ENCODE measurements at places on chromosomes 12 and 14.

DNA sequence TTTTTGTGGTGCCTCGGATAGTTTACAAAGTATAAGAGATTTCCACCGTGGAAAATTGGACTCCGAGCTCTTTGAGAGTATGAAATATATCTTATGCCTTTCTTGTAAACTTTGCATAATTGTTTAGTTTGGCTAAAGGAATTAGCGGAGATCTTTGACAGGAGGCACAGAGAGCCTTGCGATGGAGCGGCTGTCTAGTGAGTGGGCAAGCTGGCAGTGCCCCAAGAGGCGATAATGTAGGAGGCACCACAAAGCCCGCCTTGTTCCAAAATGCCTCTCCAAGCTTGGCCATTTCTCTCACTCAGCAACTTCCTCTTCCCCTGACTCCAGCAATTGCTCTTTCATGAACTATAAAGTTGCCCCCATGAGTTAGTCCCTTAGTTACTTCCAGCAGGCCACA lies 270.1 kb upstream of the PRICKLE1 start:
- DNase-seq: no peak

- no peak for DNase-seq
Observed at GRCh38 chr12:91894911-91895310, 250.7 kb downstream of the BTG1 start.

DNA sequence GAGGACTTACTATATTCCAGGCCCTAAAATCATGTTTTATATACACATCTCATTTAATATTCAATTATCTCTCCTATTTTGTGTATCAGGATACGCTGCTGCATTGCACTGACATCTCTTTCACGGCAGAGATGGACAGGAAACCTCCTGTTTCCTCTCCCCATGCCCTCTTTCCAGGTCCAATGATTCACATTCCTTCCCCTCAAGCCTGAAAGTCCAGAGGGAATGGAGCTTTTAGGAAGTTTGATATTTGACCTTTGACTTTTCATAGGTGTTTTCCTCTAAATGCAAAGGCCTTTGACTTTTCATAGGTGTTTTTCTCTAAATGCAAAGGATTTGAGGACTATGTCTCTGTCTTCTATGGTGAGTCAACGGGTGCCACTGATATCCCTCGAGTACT lies 89.5 kb downstream of the STON2 start:
- no peak for DNase-seq

- DNase-seq: no peak
Observed at GRCh38 chr14:99595524-99595923, 8.5 kb downstream of the CCDC85C start.

GRCh38 chr12:67890726-67891258 lies 98.5 kb upstream of the IFNG-AS1 start:
- no peak for DNase-seq

DNA sequence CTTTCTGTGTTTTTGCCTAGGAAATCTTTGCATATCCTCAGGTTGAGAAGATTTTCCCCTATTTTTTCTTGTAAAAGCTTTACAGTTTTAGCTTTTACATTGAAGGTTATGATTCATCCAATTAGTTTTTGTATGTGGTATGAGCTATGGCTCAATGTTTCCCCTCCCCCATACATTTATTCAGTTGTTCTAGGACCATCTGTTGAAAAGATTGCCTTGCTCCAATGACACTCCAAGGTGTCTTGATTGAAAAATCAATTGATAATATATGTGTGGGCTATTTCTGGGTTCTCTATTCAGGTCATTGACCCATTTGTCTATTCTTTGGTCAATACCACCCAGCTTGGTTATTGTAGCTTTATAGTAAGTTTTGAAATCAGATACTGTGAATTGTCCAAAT lies 42.6 kb downstream of the LRTM2 start:
- no peak for DNase-seq

- no peak for DNase-seq
Observed at GRCh38 chr12:104605685-104606084, 148.9 kb downstream of the CHST11 start.

GRCh38 chr12:124637581-124637981 lies 70.2 kb upstream of the NCOR2 start:
- DNase-seq: no peak

GRCh38 chr14:77800814-77801213 lies 905 bp downstream of the ADCK1 start:
- no peak for DNase-seq

GRCh38 chr12:97784904-97785303 lies 322.3 kb downstream of the RMST start:
- no peak for DNase-seq

GRCh38 chr12:68804657-68805591 lies 3.1 kb upstream of the MDM2 start:
- no peak for DNase-seq

- DNase-seq: no peak
Observed at GRCh38 chr12:77751939-77752338, 78.8 kb upstream of the NAV3 start.

DNA sequence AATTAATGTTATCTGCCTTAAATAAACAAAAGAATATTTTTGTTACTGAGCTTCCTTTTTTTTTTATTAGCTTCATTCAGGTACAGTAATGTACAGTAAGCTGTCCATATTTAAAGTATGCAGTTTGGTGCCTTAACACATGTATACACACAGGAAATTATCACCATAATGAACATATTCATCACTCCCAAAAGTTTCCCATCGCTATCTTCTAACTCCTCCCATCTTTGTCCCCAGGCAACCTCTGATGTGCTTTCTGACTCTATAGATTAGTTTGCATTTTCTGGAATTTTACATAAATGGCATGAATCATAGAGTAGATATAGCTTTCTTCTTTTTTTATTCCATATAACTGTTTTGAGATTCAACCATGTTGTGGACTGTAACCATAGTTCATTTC lies 193.0 kb downstream of the TRHDE start:
- no peak for DNase-seq

- DNase-seq: peak; percentile 12
Observed at GRCh38 chr12:39764944-39765560, 145.4 kb upstream of the ABCD2 start.

DNA sequence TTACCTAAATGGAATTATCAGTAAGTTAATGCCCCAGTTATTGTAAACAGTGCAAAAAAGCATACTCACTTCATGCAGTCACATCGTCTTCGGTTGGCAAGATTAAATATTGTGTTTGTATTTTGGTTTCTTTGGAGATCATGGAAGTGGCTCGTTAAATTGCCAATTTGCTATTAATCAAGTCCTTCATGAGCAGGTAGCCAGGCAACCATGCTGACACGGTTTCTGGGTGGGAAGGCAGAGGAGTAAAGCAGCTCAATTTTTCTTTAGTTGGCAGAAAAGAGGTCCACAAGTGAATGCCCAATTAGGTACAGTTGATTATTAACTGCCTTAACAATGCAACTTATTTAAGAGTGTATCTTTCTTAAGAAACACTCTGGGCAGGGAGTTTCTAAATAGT lies 43.9 kb downstream of the PPP4R3A start:
- no peak for DNase-seq

- DNase-seq: no peak
Observed at GRCh38 chr14:104311358-104311757, 173.0 kb downstream of the KIF26A start.

DNA sequence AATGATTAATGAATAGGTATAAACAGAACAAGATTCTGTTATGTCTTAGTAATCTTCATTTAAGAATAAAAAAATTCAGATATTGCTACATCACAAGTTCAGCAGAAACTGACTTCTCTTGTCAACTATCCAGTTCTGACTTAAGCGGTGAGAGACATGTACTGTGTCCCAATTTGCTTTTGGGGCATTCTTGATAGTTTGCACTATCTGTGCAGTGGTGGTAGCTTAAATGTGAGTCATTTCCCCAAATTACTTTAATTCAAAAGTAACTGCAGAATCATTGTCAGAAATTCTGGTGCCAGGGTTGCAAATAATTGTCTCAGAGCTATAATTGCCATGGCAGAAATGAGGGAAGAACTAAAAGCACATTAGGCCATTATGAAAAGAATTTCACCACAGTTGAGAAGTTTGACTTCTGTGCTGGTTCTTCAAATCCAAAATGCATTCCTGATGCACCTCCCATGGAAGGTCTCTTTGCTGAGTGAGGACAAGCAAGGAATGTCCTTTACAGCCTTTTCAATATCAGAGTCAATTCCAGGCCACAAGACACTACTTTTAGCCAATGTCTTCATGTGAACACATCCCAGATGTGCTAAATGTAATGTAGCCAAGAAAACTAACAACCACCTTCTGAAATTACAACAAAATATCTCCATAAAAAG lies 304.7 kb downstream of the SSPN start:
- no peak for DNase-seq

- no peak for DNase-seq
Observed at GRCh38 chr12:116804051-116804450, 65.9 kb downstream of the RNFT2 start.

GRCh38 chr14:28356819-28357218 lies 409.8 kb upstream of the FOXG1 start:
- DNase-seq: no peak

DNA sequence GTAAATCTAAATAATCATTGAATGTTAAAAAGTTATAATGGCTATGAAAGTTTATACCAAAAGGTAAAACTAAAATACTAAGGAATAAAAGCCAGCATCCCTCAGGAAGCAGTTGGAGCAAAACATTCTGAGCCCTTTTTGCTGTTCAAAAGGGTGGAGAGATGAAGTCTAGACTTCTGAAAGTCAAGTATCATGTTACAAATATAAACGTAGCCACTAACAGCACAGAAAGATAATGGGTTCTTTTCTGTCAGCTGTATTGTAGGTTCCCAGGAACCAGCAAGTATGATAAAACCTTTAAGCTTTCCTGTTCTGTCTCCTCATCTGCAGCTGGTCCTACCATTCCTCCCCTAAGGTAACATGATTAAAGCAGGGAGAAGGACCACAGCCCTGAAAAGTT lies 16.4 kb upstream of the PLD4 start:
- DNase-seq: no peak

DNA sequence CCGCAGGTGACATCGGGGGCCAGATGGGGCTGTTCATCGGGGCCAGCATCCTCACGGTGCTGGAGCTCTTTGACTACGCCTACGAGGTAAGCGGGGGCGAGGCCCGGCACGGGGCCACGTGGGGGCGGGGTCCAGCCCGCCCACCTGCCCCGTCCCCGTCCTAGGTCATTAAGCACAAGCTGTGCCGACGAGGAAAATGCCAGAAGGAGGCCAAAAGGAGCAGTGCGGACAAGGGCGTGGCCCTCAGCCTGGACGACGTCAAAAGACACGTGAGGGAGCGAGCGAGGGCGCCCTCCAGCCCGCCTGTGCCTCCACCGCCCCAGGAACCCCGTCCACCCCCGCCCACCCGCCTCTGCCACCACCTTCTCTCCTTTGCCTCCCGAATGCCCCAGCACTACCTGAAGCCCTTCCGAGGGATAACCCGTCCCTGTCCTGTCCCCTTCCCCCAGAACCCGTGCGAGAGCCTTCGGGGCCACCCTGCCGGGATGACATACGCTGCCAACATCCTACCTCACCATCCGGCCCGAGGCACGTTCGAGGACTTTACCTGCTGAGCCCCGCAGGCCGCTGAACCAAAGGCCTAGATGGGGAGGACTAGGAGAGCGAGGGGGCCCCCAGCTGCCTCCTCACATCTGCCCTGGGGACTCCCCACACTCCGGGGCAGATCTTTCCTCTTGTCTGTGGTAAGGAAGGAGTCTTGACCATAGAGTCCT lies 3.9 kb upstream of the SMARCD1 start:
- no peak for DNase-seq

DNA sequence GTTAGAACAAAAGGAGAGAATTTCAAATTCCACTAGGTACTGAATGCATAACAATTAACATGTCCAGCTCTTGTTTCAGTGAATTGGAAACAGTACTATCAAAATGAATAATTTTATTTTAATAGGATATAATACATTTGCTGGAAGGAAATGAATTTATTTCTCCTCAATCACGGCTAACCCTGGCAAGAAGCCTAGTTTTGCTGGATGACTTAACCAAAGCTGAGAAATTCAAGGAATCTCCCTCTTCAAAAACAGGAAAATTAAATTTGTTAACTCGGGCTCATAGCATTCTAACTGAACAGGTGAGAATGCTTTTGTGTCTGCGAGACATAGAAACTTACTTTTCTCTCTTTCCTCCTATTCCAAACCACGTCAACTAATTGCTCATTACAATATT lies 163.5 kb upstream of the NEDD1 start:
- no peak for DNase-seq

- DNase-seq: peak; percentile 35
Observed at GRCh38 chr14:72948481-72949138, 22.3 kb downstream of the DCAF4 start.

- no peak for DNase-seq
Observed at GRCh38 chr14:102187044-102187443, 47.3 kb downstream of the WDR20 start.

DNA sequence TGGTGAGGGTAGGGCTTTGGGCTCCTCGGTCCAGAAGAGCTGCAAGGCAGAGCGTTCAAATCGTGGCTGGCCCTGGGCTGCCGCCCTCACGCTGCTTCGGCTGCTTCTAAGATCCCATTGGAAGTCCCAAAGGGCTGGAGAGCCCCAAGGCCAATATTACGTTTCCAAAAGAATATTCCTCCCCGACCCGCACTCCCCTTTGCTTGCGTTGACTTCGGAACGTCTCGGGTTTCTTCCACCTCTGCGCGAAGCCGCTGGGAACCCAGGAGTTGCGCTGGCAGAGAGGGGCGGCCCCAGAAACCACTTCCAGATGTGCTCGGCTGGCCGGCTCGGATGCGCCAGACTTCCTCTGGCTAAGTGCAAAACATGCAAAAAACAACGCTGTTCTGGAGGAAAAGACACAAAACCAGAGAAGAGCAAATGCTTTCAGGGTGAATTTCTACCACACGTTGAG lies at the start of gene GLT8D2:
GLT8D2 (minus strand) TSS at position 285 of the 454 bp plus-strand sequence. CDS start 30,539 bp downstream, outside the sequence.
- no peak for DNase-seq

DNA sequence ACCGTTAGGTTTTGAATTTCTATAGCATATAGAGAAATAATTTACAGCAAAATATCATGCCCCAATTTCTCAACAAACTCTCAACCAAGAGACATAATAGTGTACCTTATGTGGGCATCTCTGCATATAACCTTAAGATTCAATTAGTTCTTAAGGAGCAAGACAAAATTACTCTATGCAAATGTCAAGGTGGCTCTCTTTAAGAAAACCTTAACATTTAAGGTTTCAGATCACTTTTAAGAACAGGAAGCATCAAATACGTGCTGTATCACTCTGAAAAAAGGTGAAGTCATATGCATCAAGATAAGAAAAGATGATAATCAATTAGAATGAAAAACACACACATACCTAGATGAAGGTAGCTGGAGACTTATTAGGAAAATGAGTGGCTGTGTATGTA lies 728.0 kb downstream of the FLRT2 start:
- DNase-seq: no peak

- no peak for DNase-seq
Observed at GRCh38 chr12:10737249-10737648, 14.1 kb upstream of the YBX3 start.

- no peak for DNase-seq
Observed at GRCh38 chr12:132474237-132474741, 15.7 kb upstream of the FBRSL1 start.

- no peak for DNase-seq
Observed at GRCh38 chr12:4024701-4025100, 151.5 kb upstream of the PARP11 start.

DNA sequence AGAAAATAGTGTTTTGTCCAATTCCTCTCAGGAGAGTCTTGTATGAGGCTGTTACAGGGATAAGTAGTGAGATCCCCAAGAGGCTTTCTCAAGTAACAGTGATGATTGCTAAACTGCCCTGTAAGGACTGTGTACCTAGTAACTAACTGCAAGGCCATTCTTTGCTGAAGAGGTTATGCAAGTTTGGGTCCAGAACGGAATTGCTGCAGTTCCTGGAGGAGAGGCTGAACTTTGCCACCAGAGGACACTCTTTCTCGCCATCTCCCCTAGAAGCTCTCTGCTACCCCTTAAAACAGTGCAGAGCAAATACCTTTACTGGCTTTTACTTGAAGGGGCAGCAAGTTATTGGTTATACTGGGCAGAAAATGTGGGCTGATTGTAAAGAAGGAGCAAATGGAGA lies 180.0 kb downstream of the RBM19 start:
- DNase-seq: no peak

All from Panc1 (cell line).